ENCODE measurements at places on chromosomes 7 and 10.

DNA sequence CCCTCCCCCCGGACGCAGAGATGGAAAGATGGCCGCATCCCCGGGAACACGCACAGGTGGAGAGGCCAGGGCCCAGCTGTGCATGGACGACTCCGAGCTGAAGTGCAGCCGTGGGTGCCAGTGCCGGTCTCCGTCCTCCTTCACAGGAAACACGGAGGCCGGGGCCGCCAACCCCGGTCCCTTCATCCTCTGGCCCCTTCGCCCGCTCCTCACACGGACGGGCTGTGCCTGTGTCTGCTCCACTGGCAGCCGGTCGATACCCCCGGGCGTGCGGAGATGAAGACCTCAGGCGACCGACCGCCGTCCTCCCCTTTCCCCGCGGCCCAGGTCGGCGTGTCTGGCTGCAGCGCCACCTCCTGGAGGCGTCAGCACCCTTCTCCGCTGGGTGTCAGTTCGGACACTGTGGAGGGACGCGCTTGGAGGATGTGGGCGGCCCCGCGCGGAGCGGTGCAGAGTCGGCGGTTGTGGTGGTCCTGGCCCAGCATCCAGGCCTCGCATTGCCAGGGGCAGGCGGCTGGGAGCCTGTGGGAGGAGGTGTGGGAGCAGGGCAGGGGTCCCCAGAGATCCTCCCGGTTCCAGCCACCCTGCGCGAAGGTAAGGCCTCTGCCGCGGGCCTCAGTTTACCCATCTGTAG lies 9.9 kb downstream of the ZNF511 start:
- DNase-seq, result peak; percentile 83

- DNase-seq, result no peak
Observed at GRCh38 chr7:148303295-148304082, 287.1 kb upstream of the C7orf33 start.

DNA sequence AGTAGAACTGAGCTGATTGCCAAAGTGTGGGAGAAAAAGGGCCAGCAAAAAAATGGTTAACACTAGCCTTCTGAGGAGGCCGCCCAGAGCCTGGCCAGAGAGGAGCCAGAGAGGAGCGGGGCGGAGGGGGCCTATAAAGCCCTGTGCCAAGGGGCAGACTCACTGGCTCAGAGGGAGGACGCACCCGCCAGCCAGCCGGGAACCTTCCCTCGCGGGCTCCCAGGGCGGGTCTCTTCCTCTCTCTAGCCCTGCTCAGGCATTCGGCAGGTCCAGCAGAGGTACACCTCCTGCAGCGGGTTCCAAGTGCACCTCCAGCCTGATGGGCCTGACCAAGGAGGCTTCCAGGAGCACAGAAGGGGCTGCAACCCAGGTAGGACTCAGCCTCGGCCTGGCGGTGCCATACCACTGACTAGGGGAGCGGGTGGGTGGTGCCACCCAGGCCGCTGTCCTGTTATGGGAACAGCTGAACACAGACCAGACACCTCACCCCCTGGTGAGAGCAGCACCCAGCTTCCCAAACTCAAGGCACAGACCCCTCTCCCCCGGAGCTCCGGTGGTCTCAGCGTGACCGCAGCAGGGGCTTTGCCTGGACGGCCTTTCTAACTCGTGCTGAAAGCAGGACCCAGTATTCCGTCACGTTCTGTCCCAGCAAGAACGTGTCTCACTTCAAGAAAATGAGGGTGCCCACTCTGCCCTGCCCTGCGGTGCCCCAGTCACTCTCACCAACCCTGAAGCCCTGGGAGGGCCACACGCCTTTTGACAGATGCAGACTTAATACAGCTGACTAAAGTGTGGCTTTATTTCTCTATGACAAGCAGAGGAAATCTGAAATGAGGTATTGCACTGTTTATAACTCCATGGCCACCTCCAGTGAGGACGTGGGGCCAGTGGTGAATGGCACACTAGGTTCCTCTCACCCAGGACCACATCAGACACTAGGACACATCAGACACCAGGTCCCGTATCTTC lies at the start of gene GPER1:
Gene GPER1 (plus strand): TSS at position 162 of the 969 bp plus-strand sequence. CDS start 3,616 bp downstream, outside the sequence.
- DNase-seq, result peak; percentile 64

DNA sequence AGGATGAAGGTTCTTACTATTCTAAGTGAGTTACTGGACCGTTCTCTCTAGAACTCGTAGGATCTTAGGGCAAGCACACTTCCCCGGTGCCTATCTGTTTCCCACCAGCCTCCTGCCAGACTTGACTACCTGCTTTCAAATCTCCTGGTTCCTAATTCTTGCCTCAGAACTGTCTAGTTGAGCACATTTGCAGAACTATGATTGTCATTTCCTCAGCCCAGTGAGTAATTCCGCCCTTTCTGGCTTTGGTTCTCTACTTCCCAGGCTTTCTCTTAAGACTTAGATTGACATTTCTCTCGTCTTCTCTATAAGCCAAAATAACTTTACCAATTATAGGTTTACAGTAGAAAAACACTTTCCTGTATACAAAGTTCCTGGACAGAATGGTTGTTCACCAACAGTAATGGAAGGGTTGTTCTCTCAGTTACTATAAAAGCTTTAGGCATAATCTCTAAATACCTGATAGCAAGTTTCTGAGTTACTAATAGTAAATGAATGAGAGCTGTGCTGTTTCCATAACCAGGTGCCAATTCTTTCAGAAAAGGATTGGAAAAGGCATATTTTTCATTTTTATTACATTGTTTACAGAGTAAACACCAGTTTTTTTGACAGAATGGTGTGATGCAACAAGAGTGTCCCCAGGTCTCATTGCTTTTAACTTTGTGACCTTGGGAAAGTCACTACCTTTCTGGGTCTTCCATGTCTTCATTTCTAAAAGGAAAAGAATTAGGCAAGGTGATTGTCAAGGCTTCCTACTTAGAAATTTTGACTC lies 41.1 kb downstream of the PLEKHA8 start:
- no peak for DNase-seq

DNA sequence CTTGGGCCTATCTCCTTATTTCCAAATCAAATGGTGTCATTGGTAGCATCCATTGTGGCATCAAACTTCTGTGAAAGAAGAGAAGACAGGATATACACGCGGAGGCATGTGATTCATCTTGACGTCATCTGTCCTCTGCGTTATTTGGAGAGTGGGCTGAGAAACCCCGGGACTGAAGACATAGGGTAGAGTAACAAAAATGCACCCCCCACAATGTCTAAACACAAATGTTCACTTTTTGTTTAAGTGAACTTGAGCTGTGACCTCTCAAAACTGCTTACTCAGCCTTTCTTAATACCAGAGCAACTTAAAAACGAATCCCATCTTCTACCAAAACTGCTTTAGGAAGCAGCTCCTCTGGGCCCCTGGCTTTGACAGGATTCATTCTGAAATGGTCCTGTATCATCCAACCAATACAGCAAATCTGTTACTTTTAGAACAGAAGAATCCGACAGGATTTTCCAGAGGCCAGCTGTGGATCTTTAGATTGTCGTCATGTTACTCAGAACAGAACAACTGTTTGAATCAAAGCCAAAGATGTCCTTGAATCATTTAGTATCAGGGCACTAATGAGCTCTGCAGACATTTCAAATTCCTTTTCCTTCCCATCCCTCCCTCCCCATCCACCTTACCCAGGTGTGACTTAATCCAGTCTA lies 438.1 kb downstream of the SUGCT start:
- DNase-seq, result no peak

DNA sequence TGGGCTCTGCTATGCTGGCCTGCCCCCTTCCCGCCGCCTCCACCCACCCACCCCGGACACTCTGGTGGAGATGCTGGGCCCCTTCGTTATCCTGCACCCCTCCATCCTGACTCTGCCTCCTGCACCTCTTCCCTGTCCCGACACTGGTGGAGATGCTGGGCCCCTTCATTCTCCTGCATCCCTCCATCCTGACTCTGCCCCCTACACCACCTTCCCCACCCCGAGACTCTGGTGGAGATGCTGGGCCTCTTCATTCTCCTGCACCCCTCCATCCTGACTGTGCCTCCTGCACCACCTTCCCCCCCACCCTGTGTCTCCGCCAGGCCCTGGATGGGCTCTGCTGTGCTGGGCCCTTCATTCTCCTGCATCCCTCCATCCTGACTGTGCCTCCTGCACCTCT lies 15.0 kb downstream of the IDI2 start:
- no peak for DNase-seq

GRCh38 chr10:78205457-78206016 lies 171.9 kb downstream of the RPS24 start:
- DNase-seq, result no peak

GRCh38 chr10:69327463-69328379 lies 49.4 kb downstream of the HK1 start:
- DNase-seq, result peak; percentile 52

DNA sequence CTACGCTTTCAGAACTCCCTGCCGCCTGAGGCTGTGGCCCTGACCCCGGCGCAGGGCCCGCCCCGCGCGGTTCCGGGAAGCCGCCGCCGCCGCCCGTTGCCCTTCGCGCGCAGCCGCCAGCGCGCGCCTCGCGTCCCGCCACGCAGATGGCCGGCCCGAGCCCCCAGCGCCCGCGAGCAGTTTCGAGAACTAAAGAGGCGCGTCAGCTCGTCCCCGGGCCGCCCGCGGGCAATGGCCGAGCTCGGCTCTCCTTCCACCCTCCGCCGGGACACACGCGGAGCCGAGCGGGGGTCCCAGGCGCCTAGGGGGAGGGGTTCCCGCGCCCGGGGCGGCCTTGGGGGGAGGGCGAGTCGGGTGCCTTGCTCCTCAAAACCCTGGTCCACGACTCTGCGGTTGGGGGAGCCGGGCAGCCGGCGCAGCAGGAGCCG lies 1.8 kb downstream of the HNRNPF start:
- DNase-seq, result no peak

GRCh38 chr10:20117471-20117870 lies 301.2 kb downstream of the PLXDC2 start:
- DNase-seq, result no peak

- no peak for DNase-seq
Observed at GRCh38 chr10:43373461-43373860, 2.0 kb downstream of the FXYD4 start.

- no peak for DNase-seq
Observed at GRCh38 chr10:89738551-89739209, 37.3 kb downstream of the KIF20B start.

DNA sequence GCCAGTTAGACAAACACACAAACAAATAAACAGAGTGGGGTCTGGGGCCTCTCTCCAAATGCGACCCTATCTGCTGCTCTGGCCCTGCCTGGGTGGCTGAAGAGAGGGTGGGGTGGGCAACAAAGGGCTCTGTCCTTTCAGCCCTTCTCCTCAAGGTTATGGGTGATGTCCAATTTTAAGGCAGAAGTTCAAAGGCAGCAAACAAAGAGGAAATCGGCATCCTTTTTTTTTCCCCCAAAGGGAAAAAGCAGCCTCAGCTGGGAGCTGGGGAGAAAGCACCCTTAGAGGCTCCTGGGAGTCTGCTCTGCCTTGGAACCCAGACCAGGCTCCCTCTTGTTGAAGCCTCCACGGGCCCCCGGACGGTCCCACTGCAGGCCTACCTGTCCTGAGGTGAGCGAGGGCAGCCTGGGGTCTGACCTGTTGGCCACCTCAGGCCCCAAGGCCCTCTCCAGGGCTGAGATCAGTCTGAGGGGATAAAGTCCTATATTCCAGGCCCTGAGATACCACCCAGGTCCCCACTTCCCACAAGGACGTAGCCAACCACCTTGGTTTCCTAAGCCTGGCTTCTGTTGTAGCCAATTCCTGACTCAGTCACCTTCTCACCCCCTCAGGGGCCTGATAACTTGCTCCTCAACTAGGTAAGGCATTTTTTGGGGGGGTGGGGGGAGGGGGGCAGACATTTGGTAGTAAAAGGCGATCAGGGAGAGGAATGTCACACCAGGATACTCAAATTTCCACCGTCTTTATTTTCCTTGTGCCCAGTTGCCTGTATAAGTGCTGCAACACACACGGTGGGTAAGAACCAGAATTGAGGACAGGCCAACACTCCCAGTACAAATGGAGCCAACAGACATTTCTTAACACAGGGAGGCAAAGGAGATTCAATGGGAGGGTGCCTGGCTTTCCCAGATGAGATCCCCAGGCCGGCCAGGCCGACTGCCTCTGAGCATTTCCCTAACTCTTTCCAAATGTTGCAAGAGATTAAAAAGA lies 4.3 kb downstream of the HOXA11 start:
- DNase-seq, result no peak

DNA sequence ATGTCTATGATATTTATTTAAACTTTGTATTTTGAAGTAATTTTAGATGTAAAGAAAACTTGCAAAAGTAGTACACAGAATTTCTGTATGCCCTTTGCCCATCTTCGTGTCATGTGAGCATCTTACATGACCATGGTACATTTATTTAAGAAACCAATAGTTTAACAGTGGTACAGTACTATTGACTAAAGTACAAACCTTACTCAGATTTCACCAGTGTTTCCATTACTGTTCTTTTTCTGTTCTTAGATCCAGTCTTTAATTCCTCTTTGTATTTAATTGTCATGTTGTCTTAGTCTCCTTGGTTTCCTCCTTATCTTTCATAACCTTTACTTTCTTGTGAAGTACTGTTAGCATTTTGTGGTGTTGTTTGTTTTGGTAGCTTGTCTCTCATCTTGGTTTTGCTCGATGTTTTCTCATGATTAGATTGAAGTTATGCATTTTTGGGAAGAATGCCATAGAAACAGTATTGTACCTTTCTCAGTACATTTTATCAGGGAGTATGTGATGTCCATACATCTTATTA lies 24.1 kb downstream of the TAX1BP1 start:
- DNase-seq, result no peak

- no peak for DNase-seq
Observed at GRCh38 chr7:98922392-98923187, 44.3 kb downstream of the TRRAP start.

GRCh38 chr10:13615650-13616300 lies 29.0 kb downstream of the PRPF18 start:
- DNase-seq, result peak; percentile 53

DNA sequence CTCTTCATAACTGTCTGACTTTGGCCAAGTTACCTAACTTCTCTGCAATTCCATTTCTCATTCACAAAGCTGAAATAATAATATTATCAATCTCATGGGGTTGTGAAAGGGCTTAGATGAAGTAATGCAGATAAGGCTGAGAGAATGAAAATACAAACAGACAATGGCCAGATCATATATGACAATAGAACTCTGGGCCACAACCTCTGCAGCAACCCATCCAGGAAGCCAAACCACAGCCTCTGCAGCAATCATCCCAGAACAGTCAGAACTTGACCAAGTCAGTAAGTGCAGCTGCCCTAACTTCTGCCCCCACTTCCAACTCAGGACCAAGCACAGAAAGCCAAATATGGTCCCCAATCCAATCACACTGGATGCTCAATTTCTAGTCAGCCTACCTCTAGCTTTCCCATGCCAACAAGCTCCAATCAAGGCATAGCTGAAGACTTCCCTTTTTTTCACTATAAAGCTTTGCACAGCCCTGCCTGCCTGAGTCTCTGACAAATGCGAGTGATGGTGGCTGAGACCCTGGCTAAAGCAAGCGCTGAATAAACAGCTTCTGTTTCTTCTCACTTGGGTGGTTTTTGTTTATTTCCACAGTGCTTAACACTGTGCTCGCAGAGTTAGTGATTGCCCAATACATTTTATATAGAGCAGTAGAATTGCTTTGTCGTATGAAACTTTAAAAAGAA lies 34.8 kb upstream of the TNPO3 start:
- DNase-seq, result no peak

DNA sequence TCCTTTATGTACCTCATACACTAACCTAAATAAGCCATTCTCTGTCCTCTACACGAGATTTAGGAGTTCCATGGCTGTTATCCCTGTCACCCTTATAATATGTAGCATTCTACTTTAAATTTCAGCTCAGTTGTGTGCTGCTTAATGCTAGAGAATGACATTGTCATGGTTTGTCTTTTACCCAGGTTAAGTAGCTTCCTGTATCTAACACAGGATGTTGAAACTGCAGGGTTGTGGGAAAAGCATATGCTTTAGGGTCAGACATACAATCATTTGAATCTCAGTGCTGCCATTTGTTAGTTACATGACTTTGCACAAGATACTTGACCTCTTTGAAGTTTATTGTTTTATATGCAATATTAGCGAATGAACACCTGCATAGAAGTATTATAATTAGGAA lies 235.1 kb upstream of the CACNA2D1 start:
- DNase-seq, result no peak

All from ELF-1 (cell line).